ENCODE measurements at places on chromosomes 12 and 14. TPM values are rescaled to one million over a fixed set of nuclear protein-coding genes. Genes with fewer than 3 reads are reported as not detected.

Gene P2RX2
- 2.2 TPM for polyA plus RNA-seq

Gene PPP1R36
- polyA plus RNA-seq: 1.3 TPM

Gene CMKLR1
- polyA plus RNA-seq: 3.6 TPM

Gene RNASE3
- polyA plus RNA-seq: 0.42 TPM

Gene SPTSSA
- polyA plus RNA-seq: 25.1 TPM

Gene KRT82
- not detected for polyA plus RNA-seq

Gene ZDHHC22
- 0.45 TPM for polyA plus RNA-seq

Gene TSHR
- 0.17 TPM for polyA plus RNA-seq

Gene GALNT8
- 4.0 TPM for polyA plus RNA-seq

DNA sequence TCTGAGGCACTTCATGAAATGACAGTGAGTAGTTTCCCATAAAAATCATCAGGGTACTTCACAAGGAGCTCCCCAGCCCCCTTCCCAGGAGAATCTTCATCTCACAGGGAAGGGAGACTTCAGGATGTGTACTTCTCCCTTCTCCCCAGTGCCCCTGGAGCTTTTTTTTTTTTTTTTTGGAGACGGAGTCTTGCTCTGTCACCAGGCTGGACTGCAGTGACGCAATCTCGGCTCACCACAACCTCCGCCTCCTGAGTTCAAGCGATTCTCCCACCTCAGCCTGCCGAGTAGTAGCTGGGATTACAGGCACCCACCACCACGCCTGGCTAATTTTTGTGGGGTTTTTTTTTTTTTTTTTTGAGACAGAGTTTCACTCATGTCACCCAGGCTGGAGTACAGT, 10.4 kb downstream of the ITPK1 start:
- DNase-seq: no peak

DNA sequence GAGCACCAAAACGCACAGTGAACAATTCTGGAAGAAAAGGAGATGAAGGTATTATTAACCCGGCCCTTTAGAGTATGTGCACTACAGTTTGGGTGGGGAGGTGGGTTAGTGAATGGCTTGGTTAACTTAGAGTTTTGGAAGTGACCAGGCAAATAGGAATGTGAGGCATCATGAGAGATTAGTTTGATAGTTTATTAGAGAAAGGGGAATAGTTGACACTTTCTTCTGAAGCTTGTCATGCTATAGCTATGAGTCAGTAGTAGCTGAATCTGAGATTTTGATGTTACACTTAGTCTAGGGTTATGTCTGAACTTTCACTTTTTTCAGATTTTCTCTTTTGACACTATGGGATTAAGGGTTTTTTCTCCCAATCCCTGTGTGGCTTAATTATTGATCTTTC, 567.2 kb downstream of the SNAPC1 start:
- DNase-seq: no peak

- no peak for DNase-seq
Observed at GRCh38 chr12:81949841-81950308, 190.7 kb upstream of the PPFIA2 start.

DNA sequence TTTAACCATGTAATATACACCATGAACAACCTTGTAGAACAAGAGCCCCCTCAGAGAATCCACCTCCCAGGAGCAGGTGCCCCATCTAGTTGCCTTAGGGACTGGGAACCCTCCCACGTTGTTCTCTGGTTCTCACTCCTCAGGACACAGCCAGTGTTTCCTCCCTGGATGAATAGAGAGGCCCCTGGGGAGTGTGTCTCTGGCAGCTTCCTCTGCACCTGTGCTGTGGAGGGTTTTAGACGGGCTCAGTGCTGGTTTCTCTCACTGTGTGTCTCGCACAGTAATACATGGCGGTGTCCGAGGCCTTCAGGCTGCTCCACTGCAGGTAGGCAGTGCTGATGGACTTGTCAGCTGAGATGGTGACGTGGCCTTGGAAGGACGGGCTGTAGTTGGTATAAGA, 581.3 kb downstream of the TMEM121 start:
- DNase-seq: no peak

DNA sequence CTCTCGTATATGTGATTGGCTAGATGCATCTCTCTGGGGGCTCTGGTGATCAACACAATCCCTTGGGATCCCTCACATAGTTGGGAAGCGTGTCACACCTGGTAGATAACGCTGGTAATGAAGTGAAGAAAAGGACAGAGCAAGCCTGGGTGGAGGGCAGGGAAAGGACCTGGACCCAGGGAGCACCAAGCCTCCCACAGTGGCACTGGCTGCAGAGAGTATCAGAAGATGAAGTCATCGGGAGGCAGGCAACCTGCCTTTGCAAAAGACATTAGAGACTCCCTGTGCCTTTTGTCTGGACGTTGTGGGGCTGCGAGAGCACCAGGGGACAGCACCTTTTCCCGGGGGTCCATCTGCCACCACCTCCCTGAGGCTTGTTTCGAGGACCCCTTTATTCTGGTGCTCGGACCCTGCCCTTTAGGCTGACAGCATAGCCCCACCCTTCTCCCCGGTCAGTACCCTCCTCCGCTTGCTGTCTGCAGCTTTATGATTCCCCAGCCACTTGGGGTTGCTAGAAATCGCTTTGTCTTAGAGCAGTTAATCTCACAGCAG, 116.4 kb downstream of the EML1 start:
- no peak for DNase-seq

- DNase-seq: no peak
Observed at GRCh38 chr14:71248194-71248593, 340.9 kb downstream of the PCNX1 start.

DNA sequence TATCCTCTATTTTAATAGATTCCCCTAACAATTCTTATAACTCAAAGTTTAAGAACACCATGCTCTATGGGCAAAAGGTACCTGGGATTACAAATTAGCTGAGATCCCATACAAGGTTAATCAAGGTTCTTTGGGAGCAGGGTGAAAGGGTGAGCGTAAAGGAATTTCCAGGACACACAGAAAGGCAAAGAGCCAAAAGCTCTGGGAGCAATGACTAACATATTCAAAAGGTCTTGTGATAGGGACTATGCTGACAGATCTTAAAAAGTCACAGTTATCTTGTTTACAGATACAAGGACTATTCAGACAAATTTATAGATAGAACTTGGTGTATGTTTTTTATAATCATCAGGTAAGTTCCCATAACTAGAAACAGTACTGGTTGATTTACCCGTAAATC, 19.5 kb upstream of the PPFIBP1 start:
- no peak for DNase-seq

DNA sequence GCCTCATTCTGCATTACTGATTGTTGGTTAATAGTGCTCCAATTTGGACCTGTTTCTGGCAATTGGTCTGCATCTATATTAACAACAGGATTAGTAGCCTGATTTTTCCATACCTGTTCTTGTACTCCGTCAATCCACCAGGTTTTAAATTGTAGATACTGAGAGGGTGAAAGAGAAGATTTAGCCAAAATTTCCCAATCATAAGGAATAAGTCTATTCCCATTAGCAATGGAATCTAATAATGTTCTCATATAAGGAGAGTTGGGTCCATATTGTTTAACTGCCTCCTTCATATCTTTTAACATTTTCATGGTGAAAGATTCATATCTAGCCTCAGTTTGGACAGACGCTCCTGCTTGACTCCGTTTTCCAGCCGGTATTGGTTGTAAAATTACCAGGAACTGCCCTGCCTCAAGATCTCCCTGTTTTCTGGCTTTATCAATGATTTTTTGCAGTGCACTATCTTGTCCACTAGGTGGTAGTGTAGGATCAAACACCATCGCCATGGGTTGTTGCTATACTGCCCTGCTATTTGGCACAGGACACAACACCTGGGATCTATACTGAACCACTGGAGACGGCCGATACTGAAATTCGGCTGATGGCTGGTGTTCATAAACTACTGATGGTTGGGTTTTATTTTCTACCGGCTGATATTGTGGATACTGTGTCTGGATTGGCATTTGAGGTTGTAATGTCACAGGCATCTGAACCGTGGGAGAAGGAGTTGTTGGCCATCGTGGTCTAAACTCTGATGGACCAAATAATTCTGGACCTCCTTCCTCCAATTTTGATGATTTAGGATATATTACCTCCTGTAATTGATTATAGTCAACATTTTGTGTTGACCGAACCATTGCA, 25.2 kb downstream of the DHRS4L2 start:
- peak; percentile 24 for DNase-seq

GRCh38 chr14:79597566-79597965, 613.7 kb downstream of the DIO2 start:
- DNase-seq: no peak

DNA sequence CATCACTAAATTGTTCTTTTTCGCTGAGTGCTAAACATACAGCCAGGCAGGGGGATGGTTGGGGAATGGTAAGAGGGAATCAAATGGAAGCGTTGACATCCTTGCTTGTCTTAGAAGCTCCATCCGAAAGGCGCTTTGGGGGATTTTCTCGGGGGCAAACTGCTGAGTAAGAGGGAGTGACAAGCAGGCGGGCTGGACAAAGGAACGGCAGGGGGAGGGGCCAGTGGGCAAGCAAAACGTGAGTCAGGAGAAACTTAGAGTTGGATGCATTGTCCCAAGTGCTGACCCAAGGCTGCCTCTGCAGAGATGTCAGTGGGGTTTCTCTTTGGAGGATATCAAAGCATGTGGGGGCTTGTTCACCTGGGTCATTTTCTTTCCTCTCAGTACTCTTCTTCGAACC, 480.5 kb downstream of the VRK1 start:
- no peak for DNase-seq

- DNase-seq: no peak
Observed at GRCh38 chr14:83575301-83575700, 1954.6 kb upstream of the FLRT2 start.

- no peak for DNase-seq
Observed at GRCh38 chr12:11761869-11762567, 112.5 kb downstream of the ETV6 start.

- DNase-seq: no peak
Observed at GRCh38 chr12:49546481-49546880, 7.7 kb downstream of the KCNH3 start.

DNA sequence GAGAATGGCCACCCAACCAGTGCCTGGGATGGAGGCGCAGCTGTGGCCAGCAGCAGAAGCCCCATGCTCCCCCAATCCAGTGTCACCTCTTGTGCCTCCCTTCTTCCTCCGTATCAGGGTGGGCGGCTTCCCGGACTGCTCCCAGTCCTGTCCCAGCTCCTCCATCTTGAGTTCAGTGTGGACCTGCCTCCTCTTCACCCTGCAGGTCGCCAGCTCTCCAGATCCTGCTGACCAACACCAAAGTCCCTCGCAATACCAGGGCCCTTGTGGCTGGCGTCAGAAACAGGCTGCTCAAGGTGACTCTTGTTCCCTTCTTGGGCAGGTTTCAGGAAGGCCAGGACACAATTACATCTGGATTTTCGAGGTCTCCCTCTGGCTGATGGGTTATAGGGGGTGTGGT, 17.0 kb downstream of the MVK start:
- no peak for DNase-seq

DNA sequence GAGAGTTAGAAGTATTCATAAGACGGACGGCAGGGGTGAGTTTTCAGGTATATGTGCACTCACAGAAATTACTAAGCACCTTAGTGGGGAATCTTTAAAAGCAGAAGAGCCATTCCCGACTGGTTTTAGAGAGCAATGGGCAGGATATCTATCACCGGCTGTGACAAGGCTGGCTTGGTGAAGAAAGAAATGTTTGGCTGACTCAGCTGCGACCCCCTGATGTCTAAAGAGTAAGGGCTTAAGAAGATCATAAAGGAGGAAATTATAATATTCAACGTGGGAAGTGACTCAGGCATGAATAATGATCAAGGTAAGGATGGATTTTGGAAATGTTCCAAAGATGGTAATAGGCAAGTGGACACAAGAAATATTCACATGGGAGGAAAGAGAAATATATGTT, 407.6 kb downstream of the TMEM132D start:
- DNase-seq: no peak

DNA sequence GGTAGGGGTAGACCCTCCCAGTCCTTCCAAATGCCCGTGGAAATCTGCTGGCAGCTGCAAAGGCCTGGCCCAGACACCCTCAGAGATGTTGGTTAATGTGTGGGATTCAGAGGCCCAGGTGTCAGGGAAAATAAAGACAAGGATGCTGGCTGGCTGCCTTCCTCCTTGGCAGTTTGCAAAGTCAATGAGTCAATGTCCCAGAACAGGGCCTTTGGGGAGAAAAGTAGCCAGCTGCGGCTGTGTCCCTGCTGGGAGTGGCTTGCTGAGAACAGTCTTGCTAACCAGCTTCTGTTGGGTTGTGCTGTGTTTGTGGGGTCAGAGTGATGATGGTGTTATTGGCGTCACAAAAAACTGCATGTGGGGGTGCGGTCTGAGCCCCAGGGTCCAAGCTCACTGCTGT, 29.2 kb downstream of the GLRX5 start:
- no peak for DNase-seq

GRCh38 chr14:20194101-20194500, 3.4 kb downstream of the OR11G2 start:
- no peak for DNase-seq
